ENCODE measurements at places on chromosomes 1 and 21. TPM values are rescaled to one million over a fixed set of nuclear protein-coding genes. Genes with fewer than 3 reads are reported as not detected.

- H3K27me3 ChIP-seq: no peaks in the 10 kb centered on the region
- peaks cover 10% of the 10 kb centered on the region for H3K4me1 ChIP-seq
- no peaks in the 10 kb centered on the region for H3K36me3 ChIP-seq
Measured at GRCh38 chr1:205301842-205302588, 19.5 kb downstream of the NUAK2 start.

GRCh38 chr21:26405735-26406361 lies 167.2 kb downstream of the CYYR1 start:
- no peak overlapping the region for H3K27ac ChIP-seq
- no peaks in the 10 kb centered on the region for H3K27me3 ChIP-seq
- H3K36me3 ChIP-seq: no peaks in the 10 kb centered on the region
- no peak for DNase-seq
- no peaks in the 10 kb centered on the region for H3K4me1 ChIP-seq

- no peaks in the 10 kb centered on the region for H3K36me3 ChIP-seq
- H3K27me3 ChIP-seq: no peaks in the 10 kb centered on the region
- no peak for DNase-seq
- no peak overlapping the region for H3K27ac ChIP-seq
- H3K4me3 ChIP-seq: no peak overlapping the region
- peaks cover 3% of the 10 kb centered on the region for H3K4me1 ChIP-seq
Measured at GRCh38 chr1:25854554-25854953, 4.7 kb downstream of the AUNIP start.

DNA sequence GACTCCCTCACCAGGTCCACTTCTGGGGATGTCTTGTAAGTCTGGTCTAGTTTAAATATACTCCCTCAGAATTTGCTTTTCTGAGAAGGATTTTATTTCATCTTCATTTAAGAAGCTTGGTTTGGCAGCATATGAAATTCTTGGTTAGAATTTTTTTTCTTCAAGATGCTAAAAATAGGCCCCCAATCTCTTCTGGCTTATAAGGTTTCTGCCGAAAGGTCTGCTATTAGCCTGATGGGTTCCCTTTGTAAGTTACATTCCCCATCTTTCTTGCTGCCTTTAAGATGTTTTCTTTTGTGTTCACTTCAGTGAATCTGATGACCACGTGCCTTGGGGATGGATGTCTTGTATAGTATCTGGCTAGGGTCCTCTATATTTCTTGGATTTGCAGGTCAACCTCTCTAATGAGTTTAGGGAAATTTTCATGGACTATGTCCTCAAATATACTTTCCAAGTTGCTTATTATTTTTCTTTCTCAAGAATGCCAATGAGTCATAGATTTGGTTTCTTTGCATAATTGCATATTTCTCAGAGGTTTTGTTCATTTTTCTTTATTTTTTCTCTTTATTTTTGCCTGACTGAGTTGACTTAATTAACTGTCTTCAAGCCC lies 19.4 kb downstream of the TCP10L start:
- peaks cover 4% of the 10 kb centered on the region for H3K4me1 ChIP-seq

GRCh38 chr21:42694751-42695696 lies 41.6 kb downstream of the PDE9A start:
- no peaks in the 10 kb centered on the region for H3K36me3 ChIP-seq
- DNase-seq: no peak
- no peak overlapping the region for H3K27ac ChIP-seq
- no peak overlapping the region for H3K4me3 ChIP-seq
- no peaks in the 10 kb centered on the region for H3K27me3 ChIP-seq
- no peaks in the 10 kb centered on the region for H3K4me1 ChIP-seq

DNA sequence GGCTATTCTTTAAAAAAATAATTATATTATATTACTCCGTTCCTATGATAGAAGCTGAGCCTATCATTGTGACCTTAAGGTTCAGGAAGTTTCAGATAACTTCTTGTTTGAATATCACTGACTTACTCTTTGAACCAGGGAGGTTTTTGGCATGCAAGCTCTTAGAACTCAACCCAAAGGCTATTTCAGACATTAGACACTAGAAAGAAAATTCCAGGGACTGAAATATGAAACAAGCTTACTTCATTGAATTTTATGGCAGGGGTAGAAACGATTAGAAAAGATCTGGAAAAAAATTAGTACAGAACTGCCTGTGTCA lies 159.6 kb downstream of the DENND1B start:
- H3K4me1 ChIP-seq: peaks cover 1% of the 10 kb centered on the region
- H3K27me3 ChIP-seq: no peaks in the 10 kb centered on the region
- H3K27ac ChIP-seq: no peak overlapping the region
- H3K4me3 ChIP-seq: no peak overlapping the region
- H3K36me3 ChIP-seq: no peaks in the 10 kb centered on the region

DNA sequence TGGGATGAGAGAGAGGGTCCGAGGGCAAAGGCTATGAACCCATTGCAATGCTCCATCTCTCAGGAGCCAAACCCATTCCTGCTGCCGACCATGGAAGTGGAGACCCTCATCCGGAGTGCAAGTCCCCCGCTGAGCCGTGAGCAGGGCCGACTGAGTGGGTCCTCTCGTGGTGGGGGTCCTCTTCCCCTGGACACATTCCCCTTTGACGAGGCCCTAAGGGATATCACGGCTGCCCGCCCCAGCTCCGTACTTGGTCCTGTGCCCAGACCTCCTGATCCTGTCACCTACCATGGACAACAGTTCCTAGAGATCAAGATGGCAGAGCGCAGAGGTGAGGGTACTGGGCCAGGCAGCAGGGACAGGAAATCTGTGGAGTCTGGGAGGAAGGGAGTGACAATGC lies 11.0 kb downstream of the HYI start:
- H3K27me3 ChIP-seq: no peaks in the 10 kb centered on the region
- peak; percentile 12 for DNase-seq
- no peaks in the 10 kb centered on the region for H3K36me3 ChIP-seq
- no peak overlapping the region for H3K27ac ChIP-seq
- H3K4me3 ChIP-seq: no peak overlapping the region

GRCh38 chr21:36381841-36382589 lies 3.2 kb upstream of the CHAF1B start:
- DNase-seq: no peak
- H3K27me3 ChIP-seq: no peaks in the 10 kb centered on the region
- H3K4me1 ChIP-seq: peaks cover 3% of the 10 kb centered on the region
- no peak overlapping the region for H3K4me3 ChIP-seq

GRCh38 chr1:224635356-224635755 lies 19.2 kb downstream of the CNIH3 start:
- peaks cover 8% of the 10 kb centered on the region for H3K4me1 ChIP-seq
- H3K27ac ChIP-seq: no peak overlapping the region
- H3K4me3 ChIP-seq: no peak overlapping the region

DNA sequence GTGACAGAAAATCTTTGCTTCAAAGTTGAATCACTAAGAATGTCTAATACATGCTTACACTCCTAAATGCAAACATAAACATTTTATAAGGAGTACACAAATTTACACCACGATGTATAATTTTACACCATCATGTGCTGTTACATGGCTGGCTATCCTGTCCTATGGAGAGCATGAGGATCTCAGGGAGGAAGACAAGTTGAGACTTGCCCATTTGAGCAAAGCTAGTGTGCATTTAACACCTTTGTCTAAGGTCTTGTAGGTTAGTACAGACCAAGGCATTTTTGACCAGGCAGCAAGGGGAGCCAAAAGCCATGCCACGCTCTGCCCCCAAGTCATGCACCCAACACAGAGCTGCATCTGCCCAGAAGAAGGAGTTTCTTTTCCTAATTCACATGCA lies 14.5 kb upstream of the COG2 start:
- H3K4me3 ChIP-seq: no peak overlapping the region
- DNase-seq: no peak
- no peaks in the 10 kb centered on the region for H3K36me3 ChIP-seq
- no peaks in the 10 kb centered on the region for H3K4me1 ChIP-seq

- no peak overlapping the region for H3K4me3 ChIP-seq
- H3K36me3 ChIP-seq: no peaks in the 10 kb centered on the region
- H3K27me3 ChIP-seq: no peaks in the 10 kb centered on the region
- H3K4me1 ChIP-seq: no peaks in the 10 kb centered on the region
Measured at GRCh38 chr1:63991685-63992084, 211.7 kb upstream of the UBE2U start.

- H3K36me3 ChIP-seq: no peaks in the 10 kb centered on the region
- no peaks in the 10 kb centered on the region for H3K4me1 ChIP-seq
- no peaks in the 10 kb centered on the region for H3K27me3 ChIP-seq
- no peak overlapping the region for H3K4me3 ChIP-seq
- no peak for DNase-seq
- H3K27ac ChIP-seq: no peak overlapping the region
Measured at GRCh38 chr1:22995774-22996173, 19.9 kb downstream of the TEX46 start.

DNA sequence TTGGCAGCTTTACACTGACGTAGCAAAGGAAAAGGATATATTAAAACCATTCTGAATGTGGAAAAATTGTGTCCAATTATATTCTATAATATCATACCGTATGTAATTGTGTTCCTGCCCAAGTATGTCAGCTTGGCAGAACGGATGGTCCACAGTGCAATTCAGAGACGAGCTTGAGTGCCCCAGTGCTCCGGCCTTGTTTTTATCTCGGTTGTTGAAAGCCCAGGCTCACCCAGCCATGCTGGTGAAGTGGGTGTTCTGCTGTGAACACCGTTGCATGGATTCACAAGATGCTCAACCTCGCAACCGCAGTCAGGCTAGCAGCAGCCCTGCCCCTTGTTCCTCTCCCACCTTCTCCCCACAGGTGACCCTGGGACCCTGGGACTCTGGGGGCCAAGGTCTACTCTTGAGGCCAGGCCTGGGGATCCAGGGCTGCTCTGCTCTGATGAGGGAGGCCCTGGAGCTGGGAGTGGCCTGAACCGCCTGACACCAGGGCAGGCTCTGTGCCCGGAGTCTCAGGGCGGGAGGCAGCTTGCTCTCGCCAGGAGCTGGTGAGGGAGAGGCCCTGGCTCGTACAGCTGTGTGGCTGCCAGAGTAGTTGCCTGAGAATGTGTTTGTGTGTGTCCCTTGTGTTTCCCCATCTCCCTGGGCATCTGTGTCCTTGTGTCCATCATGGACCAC lies 11.2 kb downstream of the PTPRF start:
- no peak overlapping the region for H3K4me3 ChIP-seq
- no peaks in the 10 kb centered on the region for H3K36me3 ChIP-seq
- peak; percentile 67 for DNase-seq
- H3K4me1 ChIP-seq: peaks cover 25% of the 10 kb centered on the region
- H3K27ac ChIP-seq: no peak overlapping the region

DNA sequence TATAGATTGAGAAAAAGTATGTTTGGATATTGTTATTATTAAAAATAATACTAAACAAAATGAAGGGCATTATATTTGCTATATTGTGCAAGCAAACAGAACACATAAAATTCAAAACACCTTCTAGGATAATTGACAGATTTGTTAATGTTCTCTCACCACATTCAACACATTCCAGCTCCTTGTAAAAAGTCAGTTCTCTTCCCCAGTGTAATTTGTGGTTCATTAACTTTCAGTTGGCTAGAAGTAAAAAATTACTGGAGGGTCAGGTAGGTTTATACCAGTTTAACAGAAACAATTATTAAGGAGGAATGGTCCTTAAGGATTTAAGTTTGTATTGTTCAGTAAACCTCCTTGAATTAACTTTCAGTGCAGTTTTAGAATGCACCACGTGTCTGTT lies 1235.3 kb upstream of the ADGRL2 start:
- H3K4me1 ChIP-seq: no peaks in the 10 kb centered on the region
- H3K27ac ChIP-seq: no peak overlapping the region
- no peaks in the 10 kb centered on the region for H3K27me3 ChIP-seq
- no peaks in the 10 kb centered on the region for H3K36me3 ChIP-seq
- no peak overlapping the region for H3K4me3 ChIP-seq

DNA sequence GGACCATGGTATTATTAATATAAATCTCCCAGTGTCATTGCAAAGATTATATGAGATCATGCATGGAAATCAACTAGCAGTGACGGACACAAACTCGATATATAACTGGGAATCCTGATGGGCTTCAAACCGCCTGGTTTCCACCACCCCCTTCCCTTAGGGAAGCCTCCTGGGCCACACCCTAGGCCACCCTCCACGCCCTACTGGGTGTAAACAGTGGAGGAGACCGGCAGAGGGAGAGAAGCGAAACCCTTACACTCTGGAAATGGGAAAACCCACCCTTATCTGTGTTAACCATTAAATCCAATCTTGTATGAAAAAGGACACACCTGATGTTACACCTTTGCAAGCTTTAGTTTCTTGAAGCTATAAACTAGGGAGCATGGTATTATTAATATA lies 595 bp upstream of the ZNHIT6 start:
- peak overlapping the region; percentile 57 for H3K4me3 ChIP-seq
- DNase-seq: no peak
- no peaks in the 10 kb centered on the region for H3K36me3 ChIP-seq
- H3K27me3 ChIP-seq: no peaks in the 10 kb centered on the region

DNA sequence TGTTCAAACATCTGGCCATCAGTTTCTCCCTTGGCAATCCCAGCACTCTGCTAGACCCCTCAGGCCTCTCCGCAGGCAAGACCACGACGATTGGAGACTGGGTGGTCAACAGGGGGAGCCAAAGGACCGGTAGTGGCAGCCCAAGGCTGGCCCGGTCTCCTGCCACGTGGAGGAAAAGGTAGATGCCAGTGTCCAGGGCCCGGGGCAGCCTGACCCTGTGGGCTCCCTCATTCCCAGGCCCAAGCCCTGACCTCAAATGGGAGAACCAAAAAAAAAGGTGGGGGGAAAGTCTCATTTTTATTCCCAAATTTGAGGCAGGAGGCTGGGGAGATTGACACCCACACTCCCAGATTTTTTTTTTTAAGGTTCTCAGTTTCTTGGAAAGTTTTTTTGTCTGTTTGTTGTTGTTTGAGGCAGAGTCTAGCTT lies 24.8 kb downstream of the S100A6 start:
- no peak overlapping the region for H3K27ac ChIP-seq
- no peak overlapping the region for H3K4me3 ChIP-seq
- peaks cover 19% of the 10 kb centered on the region for H3K4me1 ChIP-seq
- no peaks in the 10 kb centered on the region for H3K36me3 ChIP-seq

GRCh38 chr1:24339996-24340395 lies 20.8 kb downstream of the GRHL3 start:
- H3K4me3 ChIP-seq: no peak overlapping the region
- H3K27me3 ChIP-seq: no peaks in the 10 kb centered on the region
- H3K4me1 ChIP-seq: no peaks in the 10 kb centered on the region
- H3K36me3 ChIP-seq: no peaks in the 10 kb centered on the region

- DNase-seq: no peak
- no peak overlapping the region for H3K4me3 ChIP-seq
- no peaks in the 10 kb centered on the region for H3K36me3 ChIP-seq
- no peaks in the 10 kb centered on the region for H3K4me1 ChIP-seq
Measured at GRCh38 chr1:39727221-39727931, 11.3 kb upstream of the PPIE start.

DNA sequence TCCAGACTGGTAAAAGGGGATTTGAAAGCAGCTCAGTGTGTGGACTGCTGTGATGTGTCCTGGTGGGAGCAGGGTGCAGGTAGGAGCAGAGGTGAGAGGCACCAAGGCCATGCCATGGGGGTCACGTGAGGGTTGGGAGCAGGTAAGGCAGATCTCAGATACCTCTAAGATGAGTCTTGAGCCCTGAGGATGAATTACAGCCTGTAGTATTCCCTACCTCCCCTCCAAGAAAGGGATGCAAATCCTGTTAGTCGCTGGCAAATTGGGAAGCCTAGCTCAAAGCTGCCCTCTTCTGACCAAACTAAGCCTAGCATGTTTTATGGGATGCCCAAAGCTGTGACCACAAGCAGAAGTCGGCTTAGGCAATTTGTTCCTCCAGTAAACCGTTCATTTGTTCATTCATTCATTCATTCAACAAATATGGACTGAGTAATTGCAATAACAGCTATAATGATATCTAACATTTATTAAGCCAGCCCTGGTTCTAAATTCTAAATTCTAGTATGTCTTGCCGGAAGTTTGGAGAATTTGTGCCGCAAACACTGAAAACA lies 3.9 kb upstream of the NUAK2 start:
- no peak overlapping the region for H3K4me3 ChIP-seq
- no peak overlapping the region for H3K27ac ChIP-seq

The ADAM30 gene
- not detected for total RNA-seq

The CHI3L1 gene
- not detected for total RNA-seq

The TTC34 gene
- 3.2 TPM for total RNA-seq

The XCL2 gene
- total RNA-seq: not detected

The ASPM gene
- total RNA-seq: 0.48 TPM

The CAMTA1 gene
- total RNA-seq: 62.1 TPM

The ORC1 gene
- total RNA-seq: 0.25 TPM

Measured in ovary (tissue), 10 donors.